Fibroblast of skin of left quadriceps (primary cell): ENCODE measurements at places on chromosomes 2 and 18.

GRCh38 chr2:15561574-15562344 is 625 bp upstream of the NBAS start:
- DNase-seq = no peak

- DNase-seq = no peak
These were observed 38.9 kb upstream of the KLF11 start for GRCh38 chr2:10004401-10004800.

GRCh38 chr2:64819774-64820688 is 166.3 kb upstream of the SERTAD2 start:
- DNase-seq = no peak

DNA sequence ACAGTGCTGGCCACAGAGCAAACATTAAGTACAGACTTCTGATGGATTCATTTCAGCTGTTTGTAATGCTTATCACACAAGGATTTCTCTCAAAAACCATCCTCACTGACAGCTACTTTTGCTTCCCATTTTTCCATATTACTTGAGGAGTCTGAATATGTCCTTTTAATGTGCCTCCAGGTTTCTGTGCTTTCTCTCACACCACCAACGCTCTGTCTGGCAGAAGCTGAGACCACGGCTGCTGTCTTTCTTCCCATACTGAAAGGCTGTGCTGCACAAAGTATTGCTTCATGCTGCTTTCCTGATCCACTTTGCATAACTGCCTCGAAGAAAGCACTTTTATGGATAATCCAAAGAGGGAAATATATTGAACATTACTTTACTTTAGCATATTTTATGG is 312.1 kb upstream of the ZEB2 start:
- DNase-seq = no peak

DNA sequence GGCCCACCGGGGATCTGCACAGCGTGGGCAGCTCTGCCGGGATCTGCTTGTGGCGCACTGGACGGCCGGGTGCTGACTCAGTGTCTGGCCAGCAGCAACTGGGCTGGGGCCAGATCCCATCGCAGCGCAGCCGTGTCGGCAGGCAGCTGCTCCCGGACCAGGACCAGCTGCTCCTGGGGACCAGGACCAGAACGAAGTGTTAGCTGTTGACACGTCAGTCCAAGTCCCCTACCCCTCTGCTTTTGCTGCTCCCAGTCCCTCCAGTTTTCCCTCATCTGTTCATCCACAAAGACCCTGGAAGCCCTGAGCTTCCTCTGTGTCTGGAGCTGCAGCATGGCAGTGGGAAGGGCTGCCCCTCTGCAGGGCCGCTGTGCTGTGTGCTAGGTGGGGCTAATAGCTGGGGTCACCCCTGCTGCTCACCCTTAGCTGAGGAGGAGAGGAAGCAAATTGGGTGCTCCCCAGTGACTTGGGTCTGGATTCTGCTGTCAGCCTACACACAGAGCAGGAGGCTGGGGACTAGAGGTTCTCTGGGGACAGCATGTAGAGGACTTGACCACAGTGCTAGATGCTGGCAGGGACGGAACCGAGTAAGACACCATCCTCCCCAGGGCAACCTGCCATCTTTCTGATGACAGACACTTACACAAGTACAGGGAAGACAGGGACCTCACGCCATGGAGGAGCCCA is 16.9 kb upstream of the KIF1A start:
- DNase-seq = no peak

DNA sequence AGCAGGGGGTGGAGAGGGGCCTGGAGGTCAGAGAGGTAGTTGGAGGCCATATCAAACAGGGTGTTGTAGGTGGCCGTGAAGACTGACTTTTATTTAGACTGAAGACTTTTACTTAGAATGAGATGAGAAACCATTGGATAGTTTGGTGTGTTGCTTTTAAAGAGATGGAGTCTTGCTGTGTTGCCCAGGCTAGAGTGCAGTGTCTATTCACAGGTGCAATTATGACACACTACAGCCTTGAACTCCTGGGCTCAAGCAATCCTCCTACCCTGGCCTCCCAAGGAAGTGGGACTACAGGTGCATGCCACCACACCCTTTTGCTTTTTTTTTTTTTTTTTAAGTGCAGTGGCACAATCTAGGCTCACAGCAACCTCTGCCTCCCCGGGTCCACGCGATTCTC is 2.5 kb upstream of the LRPPRC start:
- DNase-seq = no peak

- no peak for DNase-seq
These were observed 64.9 kb downstream of the KLHL29 start for GRCh38 chr2:23449831-23450331.

DNA sequence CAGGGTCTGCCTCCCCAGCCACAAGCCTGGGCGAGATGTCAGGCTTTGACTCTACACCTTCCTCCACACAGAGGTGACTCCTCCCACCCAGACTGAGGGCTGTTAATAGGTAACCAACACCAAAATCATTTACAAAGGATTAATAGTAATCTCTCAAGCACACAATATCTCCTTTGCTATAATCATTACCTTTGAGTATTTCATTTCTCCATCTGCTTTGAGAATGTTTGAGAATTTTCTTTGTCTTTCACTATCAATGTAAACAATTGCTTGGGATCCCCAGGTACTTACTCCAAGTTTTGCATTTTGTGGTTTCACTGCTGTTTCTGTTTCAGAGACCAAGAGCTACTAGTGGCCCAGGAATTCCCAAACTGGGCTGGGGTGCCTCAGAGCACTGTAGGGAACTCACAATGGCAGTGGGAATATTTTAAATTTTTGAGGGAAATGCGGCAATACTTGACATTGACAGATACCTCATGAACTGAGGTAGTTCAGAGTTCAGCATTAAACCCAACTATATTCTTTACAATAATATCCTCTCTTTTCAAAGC is 166.4 kb upstream of the MGAT5 start:
- DNase-seq = no peak

GRCh38 chr2:280650-281110 is 7.2 kb downstream of the ALKAL2 start:
- no peak for DNase-seq

DNA sequence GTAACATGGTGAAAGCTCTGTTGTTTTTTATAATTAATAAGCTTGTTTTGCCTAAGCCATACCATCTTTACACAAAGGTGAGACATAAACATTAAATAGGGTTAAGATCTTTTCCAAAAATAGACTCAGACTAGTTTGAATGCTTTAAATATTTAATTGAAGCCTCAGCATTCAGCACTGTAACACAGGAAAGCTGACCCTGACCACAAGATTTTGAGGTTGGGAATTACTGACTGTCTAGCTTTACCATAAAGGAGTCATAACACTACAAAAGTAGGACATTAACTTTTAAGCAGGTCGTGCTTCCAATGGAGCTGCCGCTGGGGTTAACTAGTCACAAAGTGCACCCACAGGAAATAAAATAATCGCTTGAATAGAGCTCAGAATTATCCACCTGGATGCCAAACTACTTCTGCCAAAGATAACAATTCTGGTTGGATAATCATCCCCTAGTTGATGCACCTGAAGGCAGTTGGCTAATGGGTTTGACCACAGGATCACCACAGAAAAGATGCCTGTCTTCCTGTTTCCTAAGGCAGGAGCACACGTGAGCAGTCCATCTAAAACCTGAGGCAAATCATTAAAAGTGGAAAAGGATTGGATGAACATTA is 106.2 kb downstream of the COBLL1 start:
- DNase-seq = no peak

GRCh38 chr2:192655916-192656315 is 461.2 kb upstream of the TMEFF2 start:
- no peak for DNase-seq

GRCh38 chr2:43491065-43491639 is 104.7 kb downstream of the THADA start:
- no peak for DNase-seq

DNA sequence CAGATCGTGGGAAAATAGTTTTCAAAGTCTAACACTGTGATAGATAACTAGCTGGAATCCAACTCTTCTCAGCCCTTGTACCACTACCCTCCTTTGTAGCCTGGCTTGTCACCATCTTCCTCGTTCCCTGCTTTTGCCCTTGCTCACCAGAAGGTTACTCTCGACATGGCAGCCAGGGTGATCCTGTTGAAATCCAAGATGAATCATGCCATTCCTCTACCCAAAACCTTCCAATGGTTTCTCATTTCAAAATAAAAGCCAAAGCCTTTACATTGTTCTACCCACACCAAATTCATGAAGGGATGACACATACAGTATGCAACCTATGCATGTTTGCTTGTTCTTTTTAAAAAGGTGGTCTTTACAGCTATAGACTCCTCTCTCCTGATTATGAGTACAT is 45.7 kb downstream of the STAT4 start:
- no peak for DNase-seq

GRCh38 chr2:65291216-65292105 is 63.8 kb downstream of the ACTR2 start:
- no peak for DNase-seq

- DNase-seq = no peak
These were observed 188.1 kb downstream of the ARL4C start for GRCh38 chr2:234308813-234309195.

GRCh38 chr2:112121682-112122254 is 16.4 kb upstream of the FBLN7 start:
- peak; percentile 26 for DNase-seq

DNA sequence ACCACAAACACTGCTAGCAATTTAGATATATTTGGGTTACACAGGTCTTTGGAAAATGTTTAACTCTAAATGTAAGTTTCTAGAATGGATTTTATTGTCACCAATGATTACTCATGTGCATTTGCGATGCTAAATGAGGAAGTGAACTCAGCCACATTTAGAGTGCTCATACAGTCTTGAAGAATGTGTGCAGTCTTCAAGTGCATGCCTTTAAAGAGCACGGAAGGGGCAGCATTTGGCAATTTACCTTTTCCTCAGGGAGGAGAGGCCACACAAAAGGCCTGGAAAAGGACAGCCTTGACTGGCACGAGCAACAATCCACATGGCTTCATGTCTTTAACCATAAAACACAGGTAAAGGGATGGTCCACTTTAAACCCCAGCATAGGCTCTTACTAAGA is 78.5 kb upstream of the STK17B start:
- no peak for DNase-seq

GRCh38 chr2:21607572-21607971 is 483.8 kb downstream of the TDRD15 start:
- DNase-seq = no peak

GRCh38 chr2:241092677-241093076 is 9.4 kb downstream of the MTERF4 start:
- DNase-seq = no peak

GRCh38 chr18:67938660-67939059 is 422.1 kb upstream of the DSEL start:
- DNase-seq = no peak

DNA sequence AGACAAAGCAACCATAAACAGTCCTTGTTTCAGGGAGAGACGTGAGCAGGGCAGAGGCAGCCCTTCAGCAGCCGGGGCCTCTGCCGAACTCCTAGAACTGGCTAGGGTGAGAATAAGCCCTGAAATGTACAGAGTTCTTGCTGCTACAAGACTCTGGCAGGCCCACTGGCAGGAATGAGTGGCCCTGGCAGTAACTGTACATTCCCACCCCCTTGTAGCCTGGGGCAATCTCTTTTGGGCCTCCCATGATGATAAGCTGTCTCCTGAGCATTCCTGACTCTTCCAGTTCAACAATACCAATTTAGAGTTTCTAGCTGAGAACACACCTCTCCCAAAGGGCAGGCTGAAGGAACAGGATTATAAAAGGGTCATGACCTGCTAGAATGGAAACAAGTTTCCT is 54.3 kb downstream of the HAUS1 start:
- DNase-seq = no peak

DNA sequence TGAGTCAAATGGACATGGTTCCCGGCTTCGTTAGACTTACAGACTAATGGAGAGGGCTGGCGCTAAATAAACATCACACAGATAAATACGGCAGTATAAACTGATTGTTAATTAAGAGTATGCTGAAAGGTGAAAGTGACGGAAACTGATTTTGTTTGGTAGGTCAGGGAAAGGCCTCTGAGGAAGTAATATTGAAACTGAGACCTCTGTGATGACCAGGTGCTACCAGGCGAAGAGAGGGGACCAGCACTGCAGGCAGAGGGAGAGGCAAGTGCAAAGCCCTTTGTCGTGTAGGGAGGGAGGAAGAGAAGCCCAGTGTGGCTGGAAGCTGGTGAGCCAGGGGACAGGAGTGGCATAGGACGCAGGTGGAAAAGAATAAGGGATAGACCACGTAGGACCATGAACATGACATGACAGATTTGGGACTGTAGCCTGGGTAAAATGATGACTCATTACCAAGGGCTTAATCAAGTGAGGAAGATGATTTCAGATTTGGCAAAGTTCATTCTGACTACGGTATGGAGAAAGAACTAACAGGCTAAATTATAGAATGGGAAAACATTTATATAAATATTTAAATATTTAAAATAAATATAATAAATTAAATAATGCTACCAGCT is 433.1 kb downstream of the NCKAP5 start:
- no peak for DNase-seq

DNA sequence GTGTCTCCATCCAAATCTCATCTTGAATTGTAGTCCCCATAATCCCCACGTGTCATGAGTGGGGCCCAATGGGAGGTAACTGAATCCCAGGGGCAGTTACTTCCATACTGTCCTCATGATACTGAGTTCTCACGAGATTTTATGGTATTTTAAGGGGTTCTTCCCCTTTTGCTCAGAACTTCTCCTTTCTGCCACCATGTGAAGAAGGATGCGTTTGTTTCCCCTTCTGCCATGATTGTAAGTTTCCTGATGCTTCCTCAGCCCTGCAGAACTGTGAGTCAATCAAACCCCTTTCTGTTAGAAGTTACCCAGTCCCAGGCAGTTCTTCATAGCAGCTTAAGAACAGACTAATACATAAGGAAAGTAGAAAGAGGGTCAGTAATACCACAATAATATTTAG is 480.4 kb downstream of the KCNJ3 start:
- DNase-seq = no peak

DNA sequence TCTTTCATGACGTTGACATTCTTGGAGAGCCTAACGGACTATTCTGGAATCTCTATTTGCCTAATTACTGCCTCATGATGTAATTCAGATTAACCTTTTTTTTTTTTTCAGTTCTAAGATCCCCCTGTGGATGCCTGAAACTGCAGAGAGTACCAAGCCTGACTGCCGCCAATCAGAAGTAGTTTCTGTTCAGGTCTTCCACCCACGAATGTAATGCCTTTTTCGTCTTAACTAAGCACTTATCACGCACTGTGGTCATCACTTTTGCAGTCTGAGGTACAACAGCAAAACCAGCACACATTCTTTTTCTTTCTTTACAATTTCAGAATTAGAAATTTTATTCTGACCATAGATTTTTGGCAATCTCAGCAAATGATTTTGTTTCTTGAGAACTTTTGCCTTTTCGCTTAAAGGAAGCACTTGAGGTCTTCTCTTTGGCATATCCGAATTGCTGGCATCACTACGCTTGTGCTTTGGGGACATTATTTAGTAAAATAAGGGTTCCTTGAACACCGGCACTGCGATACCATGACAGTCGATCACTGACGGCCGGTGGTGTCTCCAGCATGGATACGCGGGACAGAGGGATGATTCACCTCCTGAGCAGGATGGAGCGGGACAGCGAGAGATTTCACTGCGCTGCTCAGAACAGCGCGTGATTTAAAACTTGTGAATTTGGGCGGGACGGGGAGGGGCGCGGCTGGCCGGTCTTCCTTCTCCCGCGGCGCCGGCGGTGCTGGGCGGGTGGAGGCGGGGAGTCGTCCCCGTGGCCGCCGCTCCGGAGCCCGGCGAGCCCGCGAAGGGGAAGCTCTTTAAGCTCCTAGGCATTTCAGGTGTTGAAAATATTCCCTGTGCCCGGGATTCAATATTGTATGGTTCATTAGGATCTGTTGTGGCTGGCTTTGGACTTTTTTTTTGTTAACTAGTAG is 32.0 kb upstream of the GPR55 start:
- DNase-seq = no peak
